ENCODE measurements at places on chromosomes 3 and 15.
A peak's percentile ranks its signal among the peaks of the same experiment; 100 is the strongest.

- DNase-seq, result no peak
Measured at GRCh38 chr3:190543671-190544070, 29.8 kb downstream of the IL1RAP start.

GRCh38 chr3:25611193-25611592 lies 53.5 kb downstream of the TOP2B start:
- DNase-seq, result no peak

DNA sequence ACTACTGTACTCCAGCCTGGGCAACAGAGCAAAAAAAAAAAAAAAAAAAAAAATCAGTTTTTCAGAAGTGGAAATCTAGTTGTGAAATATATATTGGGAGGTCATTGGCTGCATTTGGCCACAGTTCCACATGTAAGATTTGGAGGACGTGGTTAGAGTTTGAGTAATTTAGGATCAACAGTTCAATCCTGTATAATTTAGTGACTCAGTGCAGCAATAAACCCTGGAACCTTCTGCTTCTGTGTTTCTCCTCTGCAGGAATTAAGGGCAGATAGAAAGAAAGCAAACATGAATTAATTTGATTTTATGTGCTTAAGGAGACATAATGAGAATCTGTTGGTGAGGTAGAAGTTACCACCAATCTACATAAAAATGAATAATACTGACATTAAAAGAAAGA lies 347.0 kb downstream of the PTPRG start:
- DNase-seq, result no peak

DNA sequence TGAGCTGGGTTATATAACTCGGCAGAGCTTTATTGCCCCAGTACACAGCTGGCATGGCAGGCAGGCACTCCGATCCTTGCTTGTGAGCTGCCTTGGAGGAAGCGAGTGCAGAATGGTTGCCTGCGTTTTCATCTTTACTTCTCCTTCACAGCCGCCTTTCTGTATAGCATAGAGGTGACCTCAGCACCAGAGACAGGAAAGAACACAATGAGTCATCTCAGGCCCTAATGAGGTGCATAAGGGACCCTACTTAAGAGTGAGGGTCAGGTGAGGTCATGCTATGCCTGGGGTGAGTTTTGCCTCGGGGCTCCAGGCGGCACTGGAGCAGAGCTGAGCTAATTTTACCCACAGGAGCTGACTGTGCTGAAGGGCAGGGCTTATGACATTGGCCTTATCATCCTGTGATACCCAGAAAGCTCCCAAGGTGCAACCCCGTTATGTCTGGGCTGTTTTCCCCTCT lies 43.5 kb downstream of the LPP start:
- no peak for DNase-seq

GRCh38 chr15:40313531-40314398 lies 6.0 kb upstream of the PLCB2 start:
- no peak for DNase-seq

- DNase-seq, result no peak
Measured at GRCh38 chr3:101850246-101851051, 1.1 kb downstream of the NFKBIZ start.

DNA sequence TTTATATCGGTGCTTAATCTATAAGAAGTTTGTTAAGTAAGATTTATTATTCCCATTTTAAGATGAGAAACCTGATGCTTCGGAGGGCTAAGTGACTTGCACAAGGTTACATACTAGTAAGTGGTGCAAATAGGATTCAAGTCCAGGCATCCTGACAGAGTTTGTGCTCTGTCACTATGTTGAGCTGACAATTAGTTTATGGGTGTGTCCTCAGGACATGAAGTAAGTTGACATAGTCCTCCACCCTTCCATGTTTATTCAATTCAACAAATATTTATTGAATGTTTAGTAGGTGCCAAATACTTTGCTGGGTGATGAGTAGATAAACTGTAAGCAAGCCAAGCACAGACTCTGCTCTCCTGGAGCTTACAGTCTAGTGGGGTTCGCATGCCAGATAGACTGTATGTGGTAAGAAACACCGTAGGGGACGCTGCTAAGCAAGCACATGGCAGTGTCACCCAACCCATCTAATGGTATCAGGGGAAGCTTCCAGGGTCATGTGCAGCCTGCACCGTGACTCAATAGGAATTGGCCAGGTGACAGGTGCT lies 342.7 kb upstream of the SATB1 start:
- DNase-seq, result no peak

DNA sequence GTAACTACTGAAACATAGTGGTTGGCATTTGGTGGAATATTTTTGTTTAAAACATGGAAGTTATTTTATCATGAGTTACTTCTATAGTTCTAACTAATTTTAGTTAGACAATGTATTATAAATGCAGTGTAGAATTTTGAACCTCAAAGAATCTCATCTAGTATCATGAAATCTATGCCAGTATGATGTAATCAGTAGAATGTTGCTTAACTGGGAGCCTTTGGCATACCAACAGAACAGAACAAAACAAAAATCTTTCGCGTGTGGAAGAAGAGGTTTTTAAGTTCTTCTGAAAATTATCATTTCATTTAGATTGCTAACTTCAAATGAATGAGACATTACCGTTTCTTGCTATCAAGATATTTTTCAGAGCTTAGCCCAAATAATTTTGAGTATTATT lies 98.4 kb upstream of the LRRFIP2 start:
- DNase-seq, result no peak

DNA sequence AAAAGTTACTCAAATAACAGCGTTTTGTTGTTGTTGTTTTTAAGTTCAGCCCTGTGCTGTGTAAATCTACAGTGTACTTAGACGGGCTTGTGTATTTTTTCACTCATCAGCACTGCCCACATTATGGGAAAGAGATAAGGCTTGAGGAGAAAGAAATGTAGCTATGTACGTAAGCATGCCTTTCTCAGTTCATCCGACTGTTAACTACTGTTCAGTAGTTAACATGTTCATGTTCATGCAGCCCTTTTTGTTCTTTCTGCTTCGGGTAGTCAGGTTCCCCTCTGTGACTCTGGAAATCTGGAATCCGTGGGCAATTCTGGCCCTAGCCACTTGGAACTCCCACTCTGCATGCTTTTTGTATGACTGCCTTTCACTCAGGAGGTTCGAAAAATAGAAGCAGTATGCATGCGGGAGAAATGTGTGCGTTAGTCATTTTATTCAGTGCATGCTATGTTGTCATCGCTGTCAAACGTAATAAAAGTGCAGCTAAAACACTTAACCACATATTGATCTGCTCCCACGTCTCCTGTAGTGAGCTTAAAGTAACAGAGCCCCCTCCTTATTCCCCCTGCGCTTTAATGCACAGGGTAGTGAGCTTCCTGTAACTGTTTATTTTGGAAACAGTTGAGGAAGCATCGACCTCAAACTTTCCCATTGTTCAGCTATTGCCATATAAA lies 283.1 kb upstream of the NR2F2 start:
- DNase-seq, result no peak

- peak; percentile 51 for DNase-seq
Measured at GRCh38 chr3:52682016-52682415, 3.7 kb downstream of the PBRM1 start.

- peak; percentile 42 for DNase-seq
Measured at GRCh38 chr3:148366743-148367410, 330.8 kb upstream of the AGTR1 start.

DNA sequence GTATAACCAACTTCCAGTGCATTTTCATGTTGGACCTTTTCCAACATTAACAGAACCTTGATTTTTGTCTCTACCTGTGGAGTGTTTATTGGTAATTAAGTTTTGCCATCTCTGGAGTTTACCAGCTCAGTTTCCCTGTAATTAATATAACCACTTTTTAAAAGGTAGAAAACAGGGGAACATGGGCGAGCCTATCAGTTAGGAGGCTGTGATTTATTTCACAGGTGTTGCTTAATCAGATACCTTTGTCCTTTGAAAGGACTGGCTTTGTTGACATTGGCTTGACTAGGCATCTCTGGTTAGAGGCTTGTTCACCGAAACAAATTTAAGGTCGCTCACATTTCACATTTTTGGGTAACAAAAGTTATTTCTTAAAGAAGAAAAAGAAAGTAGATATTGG lies 622 bp downstream of the NAALADL2 start:
- DNase-seq, result no peak

GRCh38 chr15:41894791-41895463 lies 1.1 kb upstream of the SPTBN5 start:
- no peak for DNase-seq

GRCh38 chr3:185927501-185928200 lies 10.2 kb downstream of the TRA2B start:
- no peak for DNase-seq

DNA sequence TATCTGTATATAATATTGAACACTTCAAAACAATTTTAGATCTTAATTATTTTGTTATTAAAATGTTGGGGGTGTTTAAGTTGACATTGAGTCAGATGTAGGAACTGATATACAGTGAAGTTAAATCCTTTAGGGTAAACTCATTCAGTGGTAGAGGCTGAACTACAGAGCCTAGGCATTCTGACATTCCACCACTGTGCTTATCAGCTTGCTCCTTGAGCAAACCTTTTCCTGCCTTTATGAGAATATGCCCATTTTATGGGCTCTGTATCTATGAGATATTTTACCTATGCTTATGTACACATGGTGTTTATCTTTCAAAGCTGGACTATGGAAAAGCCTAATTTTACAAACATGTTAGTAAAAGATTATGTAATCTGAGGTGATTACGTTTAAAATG lies 407.5 kb downstream of the ZBTB20 start:
- no peak for DNase-seq

- DNase-seq, result no peak
Measured at GRCh38 chr3:129555616-129556357, 12.8 kb downstream of the H1-8 start.

GRCh38 chr3:21273259-21274025 lies 477.6 kb downstream of the ZNF385D start:
- DNase-seq, result no peak

DNA sequence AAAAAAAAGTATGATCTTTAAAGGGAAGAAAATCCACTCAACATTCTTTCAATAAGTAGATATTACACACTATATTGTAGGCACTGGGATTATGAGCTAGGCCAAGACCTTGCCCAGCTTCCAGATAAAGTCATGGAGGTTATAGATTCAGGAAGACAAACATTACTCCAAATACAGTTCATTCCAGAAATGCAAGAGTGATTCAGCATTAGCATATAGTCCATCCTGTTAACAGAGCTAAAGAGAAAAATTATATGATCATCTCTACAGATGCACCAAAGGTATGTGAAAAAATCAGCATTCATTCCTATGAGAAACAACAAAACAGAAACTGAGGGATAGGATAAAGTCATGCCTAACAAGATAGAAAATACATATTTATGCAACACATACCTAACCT lies 42.1 kb upstream of the NSMCE3 start:
- no peak for DNase-seq

DNA sequence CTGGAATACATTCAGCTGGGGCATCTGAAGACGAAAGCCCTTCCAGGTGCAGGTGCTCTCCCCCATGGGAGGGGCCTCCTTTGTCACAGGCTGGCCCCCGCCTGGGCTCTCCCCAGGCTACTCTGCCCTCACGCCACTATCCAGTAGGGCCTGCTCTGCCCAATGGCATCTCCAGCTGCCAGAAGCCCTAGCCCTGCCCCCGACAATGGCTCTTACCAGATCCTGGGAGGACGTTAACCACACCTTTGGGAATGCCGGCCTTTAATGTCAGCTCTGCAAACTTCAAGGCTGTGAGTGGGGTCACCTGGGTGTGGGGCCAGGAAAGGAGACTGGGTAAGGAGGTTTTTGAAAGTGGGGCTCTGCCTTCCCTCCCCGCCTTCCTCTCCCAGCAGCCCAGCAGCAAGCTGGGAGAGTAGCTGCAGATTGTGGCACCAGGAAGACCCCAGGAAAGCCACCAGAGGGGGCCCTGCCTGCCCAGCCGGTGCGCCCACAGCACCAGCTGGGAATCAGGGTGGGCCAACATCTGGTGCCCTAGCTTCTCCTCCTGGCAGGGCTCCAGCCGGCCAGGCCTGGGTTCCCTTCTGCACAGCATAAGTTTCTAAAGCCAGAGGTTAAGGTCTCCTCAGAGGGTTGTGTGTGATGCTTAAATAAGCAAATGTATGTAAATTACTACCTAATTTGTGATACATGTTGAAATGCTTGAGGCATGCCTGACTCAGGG lies 40.4 kb upstream of the SLC41A3 start:
- DNase-seq, result no peak

- no peak for DNase-seq
Measured at GRCh38 chr3:124659175-124659574, 71.1 kb upstream of the UMPS start.

GRCh38 chr3:154782151-154782550 lies 298.0 kb upstream of the MME start:
- no peak for DNase-seq

DNA sequence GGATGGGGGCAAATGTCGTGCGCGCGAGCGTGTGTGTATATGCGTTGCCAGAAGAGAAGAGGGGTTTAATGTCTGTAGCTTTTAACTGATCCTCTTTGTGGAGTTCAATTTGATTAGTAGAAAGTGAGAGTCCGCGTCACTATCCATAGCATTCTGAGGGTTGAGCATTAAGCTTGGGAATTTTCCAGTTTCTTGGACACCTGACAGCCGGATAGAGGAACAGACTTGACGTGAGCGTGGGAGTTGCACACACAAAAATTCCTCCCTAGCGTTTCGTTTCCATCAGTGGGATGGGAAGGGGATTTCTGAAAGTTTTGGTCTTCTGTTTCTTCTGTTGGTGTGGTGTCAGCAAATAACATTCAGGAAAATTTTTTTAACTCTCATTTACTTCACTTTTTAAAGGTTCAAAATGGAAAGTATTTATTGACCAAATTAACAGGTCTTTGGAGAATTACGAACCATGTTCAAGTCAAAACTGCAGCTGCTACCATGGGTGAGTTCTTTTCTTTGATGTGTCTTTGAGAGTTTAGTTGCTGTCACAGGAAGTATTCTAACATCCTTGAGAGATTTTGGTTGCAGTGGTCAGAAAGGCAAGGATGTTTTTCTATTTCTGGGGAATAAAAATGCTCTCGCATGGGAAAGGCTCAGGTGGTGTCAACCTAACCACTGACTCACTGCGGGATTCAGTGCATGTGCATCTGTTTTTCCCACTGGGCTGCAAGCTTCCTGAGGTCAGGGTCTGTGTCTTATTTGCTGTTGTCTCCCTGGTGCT lies 841 bp downstream of the POGLUT1 start:
- peak; percentile 22 for DNase-seq

DNA sequence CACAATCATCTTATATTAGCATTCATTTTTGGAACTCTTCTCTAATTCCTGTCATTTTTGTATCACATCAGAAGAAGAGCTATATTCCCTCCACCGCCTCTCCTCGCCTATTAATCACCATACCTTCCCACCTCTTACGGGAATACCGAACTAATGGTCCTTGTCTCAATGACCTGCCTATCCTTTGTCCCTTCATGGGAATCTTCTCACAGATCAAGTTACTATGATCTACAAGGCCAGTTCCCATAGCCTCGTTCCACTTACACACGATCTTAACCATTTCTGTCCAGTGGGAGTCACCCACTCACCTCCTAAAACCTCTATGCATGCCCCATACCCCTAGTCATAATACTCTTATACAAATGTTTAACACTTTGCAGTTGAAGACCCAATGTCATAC lies 342.6 kb upstream of the TPRG1 start:
- no peak for DNase-seq

- DNase-seq, result no peak
Measured at GRCh38 chr3:114079761-114080160, 23.2 kb downstream of the QTRT2 start.
